ENCODE measurements at places on chromosomes 6 and 20.
A peak's percentile ranks its signal among the peaks of the same experiment; 100 is the strongest.

- DNase-seq, result no peak
Measured at GRCh38 chr6:105628156-105628860, 225.4 kb upstream of the PREP start.

- DNase-seq, result no peak
Measured at GRCh38 chr6:77879527-77879926, 226.7 kb downstream of the MEI4 start.

GRCh38 chr6:157203764-157204163 is 119.6 kb downstream of the TMEM242 start:
- DNase-seq, result no peak

- no peak for DNase-seq
Measured at GRCh38 chr6:24009319-24009718, 116.7 kb upstream of the NRSN1 start.

- DNase-seq, result no peak
Measured at GRCh38 chr6:128504003-128504654, 16.3 kb downstream of the PTPRK start.

DNA sequence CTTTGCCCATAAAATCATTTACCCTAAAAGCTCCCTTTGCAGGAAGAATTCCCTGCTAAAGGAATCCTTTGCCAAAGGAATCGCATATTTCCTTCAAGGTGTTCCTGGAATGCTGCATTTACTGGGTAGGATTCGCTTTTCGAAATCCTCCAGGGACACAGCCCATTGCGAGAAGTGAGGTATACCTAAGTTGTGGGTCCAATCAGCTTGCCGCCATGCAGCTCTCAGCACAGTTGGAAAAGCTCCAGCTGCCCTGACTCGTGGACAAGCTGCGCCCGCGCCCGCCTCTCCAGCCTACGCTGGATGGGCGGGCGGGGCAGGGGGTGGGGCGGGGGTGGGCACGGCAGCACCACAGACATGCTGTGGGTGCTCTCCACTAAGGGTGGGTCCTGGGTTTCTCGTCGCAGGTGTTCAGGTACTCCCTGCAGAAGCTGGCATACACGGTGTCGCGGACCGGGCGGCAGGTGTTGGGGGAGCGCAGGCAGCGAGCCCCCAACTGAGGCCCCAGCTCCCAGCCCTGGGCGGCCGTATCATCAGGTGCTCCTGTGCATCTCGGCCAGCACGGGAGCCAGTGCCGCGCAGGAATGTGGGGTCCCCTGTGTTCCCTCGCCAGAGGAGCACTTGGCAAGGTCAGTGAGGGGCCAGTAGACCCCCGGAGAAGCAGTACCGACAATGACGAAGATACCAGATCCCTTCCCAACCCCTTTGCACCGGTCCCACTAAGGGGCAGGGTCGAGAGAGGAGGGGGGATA is 1.4 kb downstream of the NNAT start:
- DNase-seq, result no peak

- DNase-seq, result no peak
Measured at GRCh38 chr20:36847009-36847709, 28.8 kb upstream of the TLDC2 start.

DNA sequence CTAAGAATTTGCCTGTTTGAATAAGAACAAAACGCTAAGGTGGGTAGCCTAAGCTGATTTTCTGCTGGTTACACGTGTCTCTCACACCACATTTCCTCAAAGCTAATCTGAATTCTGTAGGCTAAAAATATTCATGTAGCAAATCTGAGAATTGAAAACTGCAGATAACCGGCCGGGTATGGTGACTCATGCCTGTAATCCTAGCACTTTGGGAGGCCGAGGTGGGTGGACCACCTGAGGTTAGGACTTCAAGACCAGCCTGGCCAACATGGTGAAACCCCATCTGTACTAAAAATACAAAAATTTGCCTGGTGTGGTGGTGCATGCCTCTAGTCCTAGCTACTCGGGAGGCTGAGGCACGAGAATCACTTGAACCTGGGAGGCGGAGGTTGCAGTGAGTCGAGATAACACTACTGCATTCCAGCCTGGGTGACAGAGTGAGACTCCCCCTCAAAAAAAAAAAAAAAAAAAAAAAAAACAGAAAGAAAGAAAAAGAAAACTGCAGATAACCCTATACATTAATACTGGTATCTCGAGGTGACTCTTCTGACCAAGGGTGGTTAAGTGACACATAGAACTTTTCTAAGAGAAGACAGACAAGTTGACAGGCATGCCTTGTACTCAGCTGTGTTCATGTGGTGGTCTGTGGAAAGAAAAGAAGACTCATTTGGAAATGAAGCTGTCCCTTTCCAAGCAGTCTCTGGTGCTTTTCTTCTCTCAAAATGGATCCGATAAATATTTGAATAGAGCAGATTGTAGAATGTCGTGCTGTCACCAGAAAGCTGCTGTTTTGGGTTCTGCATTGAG is 24.7 kb upstream of the ASXL1 start:
- DNase-seq, result peak; percentile 57

- DNase-seq, result no peak
Measured at GRCh38 chr6:453152-453551, 61.6 kb downstream of the IRF4 start.

- peak; percentile 70 for DNase-seq
Measured at GRCh38 chr6:27672113-27672799, 199.4 kb upstream of the ZNF184 start.

GRCh38 chr6:79077715-79078074 is 359 bp downstream of the PHIP start:
- DNase-seq, result peak; percentile 52

DNA sequence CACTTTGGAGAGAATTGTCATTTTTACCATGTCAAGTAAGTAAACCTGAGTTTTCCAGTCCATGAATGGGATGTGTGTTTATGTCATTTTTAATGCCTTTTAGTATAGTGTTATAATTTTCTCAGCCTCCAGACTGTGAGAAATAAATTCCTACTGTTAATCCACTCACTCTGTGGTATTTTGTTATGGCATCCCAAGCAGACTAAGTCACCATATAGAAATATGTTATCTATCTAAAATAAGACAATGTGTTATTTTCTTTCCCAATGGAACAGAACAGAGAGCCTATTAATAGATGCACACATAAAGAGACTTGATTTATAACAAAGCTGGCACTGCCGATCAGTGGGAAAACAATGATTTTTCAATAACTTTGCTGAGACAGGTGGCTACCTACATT is 70.2 kb upstream of the SLC4A11 start:
- no peak for DNase-seq

DNA sequence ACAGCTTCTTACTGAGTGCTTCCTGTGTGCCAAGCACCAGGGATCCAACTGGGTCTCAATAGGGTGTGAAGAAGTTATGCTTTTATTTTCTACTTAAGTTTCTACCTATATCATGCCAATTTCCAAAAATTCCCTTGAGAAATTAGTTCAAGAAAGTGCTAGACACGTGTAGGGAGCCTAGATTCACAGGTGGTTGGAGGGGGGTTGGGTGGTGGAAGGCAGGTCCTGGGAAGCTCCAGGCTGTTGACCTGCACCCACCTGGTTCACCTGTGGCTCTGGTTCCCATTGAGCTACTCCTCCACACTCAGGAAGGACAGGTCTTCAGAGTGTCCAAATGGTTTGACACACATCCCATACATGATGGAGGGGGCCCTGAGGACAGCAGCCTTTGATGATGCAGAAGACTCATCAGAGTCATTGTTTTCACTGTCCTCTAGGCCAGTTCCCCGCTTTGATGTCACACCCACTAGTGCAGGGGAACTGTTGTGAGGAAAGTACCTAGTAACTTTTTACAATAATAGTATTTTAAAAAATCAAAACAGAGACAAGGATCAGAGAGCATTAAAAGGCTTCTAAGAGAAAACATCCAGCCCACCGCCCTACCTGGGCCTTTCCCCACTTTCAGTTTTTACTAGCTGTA is 39.8 kb upstream of the MYL9 start:
- DNase-seq, result peak; percentile 57

DNA sequence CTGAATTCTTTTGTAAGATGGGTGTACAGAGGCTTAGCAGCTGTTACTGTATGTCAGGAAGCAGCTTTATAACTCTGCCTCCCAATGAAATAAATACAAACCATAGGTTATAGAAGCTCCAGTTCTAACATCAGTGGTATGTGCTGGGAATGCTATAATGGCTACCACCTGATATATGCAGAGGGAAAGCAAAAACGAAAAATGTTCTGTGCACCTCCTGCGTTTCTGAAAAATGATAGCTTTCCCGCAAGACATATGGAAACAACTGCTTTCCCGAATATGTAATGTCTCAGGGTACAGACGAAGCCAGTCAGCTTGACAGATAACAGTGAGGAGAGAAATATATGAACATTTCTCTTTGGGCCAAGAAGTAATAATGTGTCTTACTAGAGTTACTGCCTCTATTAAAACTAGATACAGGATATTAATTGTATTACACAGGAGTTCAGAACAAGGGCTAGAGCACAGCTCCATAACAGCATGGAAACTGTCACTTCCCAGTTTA is 517.0 kb upstream of the NRSN1 start:
- DNase-seq, result no peak

GRCh38 chr6:127176146-127176545 is 57.7 kb downstream of the RSPO3 start:
- no peak for DNase-seq

- DNase-seq, result no peak
Measured at GRCh38 chr20:19022791-19023448, 189.5 kb upstream of the SLC24A3 start.

- no peak for DNase-seq
Measured at GRCh38 chr20:57221916-57222630, 44.4 kb downstream of the BMP7 start.

GRCh38 chr6:77097940-77098339 is 365.4 kb downstream of the HTR1B start:
- no peak for DNase-seq

DNA sequence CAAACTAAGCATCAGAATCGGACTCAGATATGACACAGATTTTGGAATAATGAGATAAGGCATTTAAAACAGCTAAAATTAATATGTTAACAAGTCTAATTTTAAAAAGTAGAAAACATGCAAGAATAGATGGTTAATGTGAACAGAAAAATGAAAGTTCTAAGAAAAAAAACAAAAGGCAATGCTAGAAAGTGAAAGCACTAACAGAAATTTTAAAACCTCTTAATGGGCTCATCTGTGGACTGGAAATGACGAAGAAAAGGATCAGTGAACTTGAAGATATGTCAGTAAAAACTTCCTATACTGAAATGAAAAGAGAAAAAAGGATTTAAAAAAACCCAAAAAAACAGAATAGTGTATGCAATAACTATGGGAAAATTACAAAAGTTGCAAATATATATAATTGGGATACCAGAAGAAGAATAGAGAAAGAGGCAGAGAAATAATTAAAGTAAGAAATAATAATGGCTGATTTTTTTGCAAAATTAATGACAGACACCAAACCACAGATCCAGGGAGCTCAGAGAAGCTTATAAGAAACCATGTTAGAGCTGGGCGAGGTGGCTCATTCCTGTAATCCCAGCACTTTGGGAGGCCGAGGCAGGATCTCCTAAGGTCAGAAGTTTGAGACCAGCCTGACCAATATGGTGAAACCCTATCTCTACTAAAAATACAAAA is 61.7 kb upstream of the KIF13A start:
- DNase-seq, result no peak

DNA sequence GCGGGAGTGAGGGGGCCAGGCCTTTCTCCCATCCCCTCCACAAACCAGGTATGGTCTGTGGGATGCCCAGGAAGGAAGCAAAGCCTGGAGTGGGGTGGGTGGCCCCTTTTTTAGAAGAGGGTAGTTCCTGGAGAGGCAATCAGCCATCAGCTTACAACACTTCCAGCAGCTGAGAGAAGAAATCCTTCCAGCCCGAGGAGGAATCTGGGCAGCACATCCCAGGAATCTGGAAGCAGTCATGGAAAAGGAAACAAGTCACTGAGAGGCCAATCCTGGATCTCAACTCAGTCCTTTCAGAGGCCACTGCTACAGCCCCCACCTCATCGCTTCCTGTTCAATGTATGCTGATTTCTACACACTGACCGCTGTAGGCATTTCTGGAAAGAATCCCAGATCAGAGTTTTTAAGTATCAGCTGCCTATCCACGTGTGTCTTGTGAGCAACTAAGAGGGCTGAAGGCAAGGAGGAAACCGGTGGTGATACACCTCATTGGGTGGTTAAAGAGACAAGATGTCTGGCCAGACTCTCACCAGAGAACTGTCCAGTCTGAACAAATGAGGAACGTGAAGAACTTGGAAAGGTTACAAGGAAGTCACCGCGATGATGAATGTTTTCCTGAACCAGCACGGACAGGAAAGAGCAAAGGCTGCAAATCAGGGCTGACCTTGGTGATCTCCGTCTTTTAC is 92.9 kb upstream of the SHLD1 start:
- DNase-seq, result no peak

GRCh38 chr6:5302220-5302946 is 41.1 kb downstream of the FARS2 start:
- DNase-seq, result peak; percentile 45

DNA sequence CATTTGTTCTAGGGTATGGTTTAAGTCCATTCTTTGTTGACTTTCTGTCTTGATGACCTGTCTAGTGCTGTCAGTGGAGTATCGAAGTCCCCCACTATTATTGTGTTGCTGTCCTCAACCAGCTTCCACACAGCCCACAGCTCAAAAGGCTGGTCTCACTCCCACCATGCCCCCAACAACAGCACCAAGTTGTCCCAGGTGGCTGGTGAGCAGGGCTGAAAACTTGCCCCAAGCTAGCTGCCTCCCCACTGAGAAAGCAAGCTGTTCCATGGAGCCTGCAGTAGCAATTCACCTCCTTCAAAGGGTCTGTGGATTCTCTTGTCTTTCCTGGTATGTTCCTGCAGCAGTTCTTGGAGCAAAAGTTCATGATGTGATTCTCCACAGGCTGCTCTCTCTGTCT is 221.0 kb downstream of the SYNDIG1 start:
- no peak for DNase-seq

- no peak for DNase-seq
Measured at GRCh38 chr6:64926051-64926450, 781.0 kb downstream of the EYS start.

GRCh38 chr6:132648828-132649227 is 10.2 kb downstream of the TAAR1 start:
- no peak for DNase-seq

DNA sequence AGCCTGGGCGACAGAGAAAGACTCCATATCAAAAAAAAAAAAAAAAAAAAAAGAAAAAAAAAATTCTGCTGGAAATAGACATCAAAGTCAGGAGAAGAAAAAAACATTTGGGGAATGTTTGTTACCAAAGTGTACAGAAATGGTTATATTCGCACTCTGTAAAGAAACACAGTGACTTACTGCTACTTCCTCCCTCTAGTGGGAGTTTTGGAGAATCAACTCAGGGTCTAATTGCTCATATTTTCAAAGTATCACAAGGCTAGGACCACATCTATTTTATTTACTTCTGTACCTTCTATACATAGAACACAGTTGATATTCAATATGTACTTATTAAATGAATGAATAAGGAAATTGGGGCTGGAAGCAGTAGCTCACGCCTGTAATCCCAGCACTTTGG is 24.4 kb downstream of the ARG1 start:
- DNase-seq, result no peak
